Activated CD4-positive, alpha-beta T cell treated with anti-CD3 and anti-CD28 coated beads, Interleukin-2, amount 10 ng/mL, durations not matched to agents 7 days and 5 days (primary cell): ENCODE measurements at places on chromosomes 2 and 18. TPM values are rescaled to one million over a fixed set of nuclear protein-coding genes. Genes with fewer than 3 reads are reported as not detected.

Gene DSC2
- not detected for total RNA-seq

GRCh38 chr2:200042102-200042735 is 86.8 kb downstream of the MAIP1 start:
- DNase-seq = no peak

Gene HOXD10
- not detected for total RNA-seq

DNA sequence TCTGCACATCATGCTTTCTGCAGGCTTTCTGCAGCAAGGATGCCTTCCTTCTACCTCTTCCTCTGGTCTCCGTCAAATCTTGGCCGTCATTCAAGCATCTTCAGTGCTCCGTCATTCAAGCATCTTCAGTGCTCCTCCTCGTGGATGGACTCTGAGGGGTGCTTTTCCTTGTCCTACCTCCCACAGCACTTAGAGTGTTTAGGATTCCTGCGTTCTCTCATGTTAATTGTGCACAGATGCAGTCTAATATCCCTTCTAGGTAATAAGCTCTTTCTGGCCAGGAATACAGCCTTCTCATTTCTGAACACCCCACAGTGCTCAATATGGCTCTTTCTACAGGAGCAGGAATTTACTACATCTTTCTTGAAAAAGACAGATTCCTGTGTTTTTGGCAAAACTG is 59.8 kb downstream of the ZNF236 start:
- DNase-seq = no peak

Gene HOXD4
- total RNA-seq = not detected

GRCh38 chr2:120465012-120465700 is 119.2 kb downstream of the INHBB start:
- DNase-seq = no peak
